ENCODE measurements at places on chromosomes 2 and 18. TPM values are rescaled to one million over a fixed set of nuclear protein-coding genes. Genes with fewer than 3 reads are reported as not detected.

- H3K4me3 ChIP-seq = no peak overlapping the region
- peaks cover 7% of the 10 kb centered on the region for H3K4me1 ChIP-seq
- no peak for DNase-seq
- H3K27ac ChIP-seq = no peak overlapping the region
Observed at GRCh38 chr2:29878898-29879297, 42.5 kb downstream of the ALK start.

Gene LIMS1
- total RNA-seq = 42.9 TPM

GRCh38 chr2:41930807-41931566 is 116.8 kb upstream of the PKDCC start:
- H3K36me3 ChIP-seq = no peaks in the 10 kb centered on the region
- H3K4me3 ChIP-seq = no peak overlapping the region
- H3K4me1 ChIP-seq = peaks cover 31% of the 10 kb centered on the region
- no peak for DNase-seq
- H3K27ac ChIP-seq = no peak overlapping the region
- H3K27me3 ChIP-seq = no peaks in the 10 kb centered on the region

GRCh38 chr2:26633993-26634595 is 7.1 kb downstream of the CIB4 start:
- no peak overlapping the region for H3K27ac ChIP-seq
- H3K36me3 ChIP-seq = no peaks in the 10 kb centered on the region
- no peak for DNase-seq
- H3K4me1 ChIP-seq = no peaks in the 10 kb centered on the region
- no peak overlapping the region for H3K4me3 ChIP-seq
- no peaks in the 10 kb centered on the region for H3K27me3 ChIP-seq

DNA sequence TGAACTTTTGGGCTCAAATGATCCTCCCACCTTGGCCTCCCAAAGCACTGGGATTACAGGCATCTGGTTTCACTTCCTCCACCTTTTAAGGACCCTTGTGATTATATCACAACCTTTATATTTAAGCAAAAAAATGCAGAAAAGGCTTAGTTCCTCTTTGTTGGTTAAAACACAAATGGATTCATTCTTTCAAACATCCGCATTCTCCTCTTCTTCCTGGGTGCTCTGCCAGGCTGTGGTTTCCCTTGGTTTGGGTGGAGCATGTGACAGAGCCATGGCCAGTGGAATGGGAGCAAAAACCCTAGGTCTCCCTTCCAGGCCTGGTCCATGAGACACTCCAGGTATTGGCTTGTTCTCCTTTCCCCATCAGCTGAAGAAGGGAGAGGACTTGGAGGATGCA is 9.9 kb upstream of the SLC66A3 start:
- DNase-seq = no peak
- H3K27ac ChIP-seq = no peak overlapping the region
- H3K4me3 ChIP-seq = no peak overlapping the region
- H3K4me1 ChIP-seq = no peaks in the 10 kb centered on the region

DNA sequence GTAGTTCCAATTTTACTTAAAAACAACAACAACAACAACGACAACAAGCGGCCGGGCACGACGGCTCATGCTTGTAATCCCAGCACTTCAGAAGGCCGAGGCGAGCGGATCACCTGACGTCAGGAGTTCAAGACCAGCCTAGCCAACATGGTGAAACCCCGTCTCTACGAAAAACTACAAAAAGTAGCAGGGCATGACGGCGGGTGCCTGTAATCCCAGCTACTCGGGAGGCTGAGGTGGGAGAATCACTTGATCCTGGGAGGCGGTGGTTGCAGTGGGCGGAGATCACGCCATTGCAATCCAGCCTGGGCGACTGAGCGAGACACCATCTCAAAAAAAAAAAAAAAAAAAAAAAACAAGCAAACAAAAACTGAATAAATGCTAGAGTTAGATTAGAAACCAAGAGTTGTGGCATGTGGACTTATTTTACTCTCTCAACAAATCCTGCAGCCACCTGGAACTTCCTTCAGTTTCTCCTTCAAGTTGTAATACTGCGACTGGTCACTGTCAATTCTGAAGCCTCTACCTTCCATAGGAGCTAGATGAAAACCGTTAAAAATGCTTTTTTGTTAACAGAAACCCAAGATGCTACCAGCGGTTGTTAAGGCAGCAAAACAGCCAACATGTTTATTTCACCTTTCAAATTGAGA is 1.3 kb downstream of the ATP5F1A start:
- H3K36me3 ChIP-seq = peaks cover 32% of the 10 kb centered on the region
- H3K27ac ChIP-seq = peak overlapping the region; percentile 80
- peak overlapping the region; percentile 79 for H3K4me3 ChIP-seq
- no peak for DNase-seq
- H3K27me3 ChIP-seq = no peaks in the 10 kb centered on the region
- H3K4me1 ChIP-seq = peaks cover 6% of the 10 kb centered on the region

Gene BCL11A
- 2.8 TPM for total RNA-seq

- no peak overlapping the region for H3K4me3 ChIP-seq
- DNase-seq = no peak
- H3K4me1 ChIP-seq = no peaks in the 10 kb centered on the region
- no peak overlapping the region for H3K27ac ChIP-seq
- H3K27me3 ChIP-seq = no peaks in the 10 kb centered on the region
- H3K36me3 ChIP-seq = no peaks in the 10 kb centered on the region
Observed at GRCh38 chr2:66824926-66825325, 390.0 kb downstream of the MEIS1 start.

Gene GKN1
- not detected for total RNA-seq

Gene DYSF
- total RNA-seq = 0.04 TPM

DNA sequence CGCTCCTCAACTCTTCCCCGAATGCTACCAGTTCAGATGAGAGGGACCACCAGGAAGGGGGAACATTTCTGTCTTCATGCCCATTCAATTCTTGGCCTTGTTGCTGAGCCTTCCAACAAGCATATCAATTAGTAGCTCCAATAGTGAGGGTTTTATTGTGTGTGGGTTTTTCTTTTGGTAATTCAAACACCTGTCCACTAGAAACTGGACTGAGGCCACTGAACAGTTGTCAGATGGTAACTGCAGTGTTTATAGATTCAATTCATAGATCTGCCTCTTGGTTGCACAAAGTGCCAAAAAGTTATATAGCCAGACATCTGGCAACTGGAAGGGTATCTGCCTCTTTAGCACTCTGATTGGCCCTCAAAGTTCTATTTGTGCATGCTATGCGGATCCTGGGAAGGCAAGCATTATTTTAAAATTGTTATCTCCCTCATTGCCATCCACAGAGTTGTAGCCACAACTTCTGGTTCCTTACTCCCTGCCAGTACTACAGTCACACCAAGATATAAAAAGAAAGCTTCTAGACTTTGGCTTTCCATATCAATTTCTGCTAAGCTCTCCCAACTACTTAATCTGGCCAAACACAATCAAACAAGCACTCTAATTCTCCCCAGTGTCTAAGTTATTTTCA is 83.3 kb upstream of the ZNF521 start:
- H3K27ac ChIP-seq = no peak overlapping the region
- no peak for DNase-seq
- no peaks in the 10 kb centered on the region for H3K27me3 ChIP-seq
- H3K4me1 ChIP-seq = no peaks in the 10 kb centered on the region

GRCh38 chr2:50753234-50753633 is 278.7 kb downstream of the NRXN1 start:
- peaks cover 42% of the 10 kb centered on the region for H3K27me3 ChIP-seq
- no peak overlapping the region for H3K4me3 ChIP-seq
- no peak for DNase-seq
- H3K36me3 ChIP-seq = no peaks in the 10 kb centered on the region

DNA sequence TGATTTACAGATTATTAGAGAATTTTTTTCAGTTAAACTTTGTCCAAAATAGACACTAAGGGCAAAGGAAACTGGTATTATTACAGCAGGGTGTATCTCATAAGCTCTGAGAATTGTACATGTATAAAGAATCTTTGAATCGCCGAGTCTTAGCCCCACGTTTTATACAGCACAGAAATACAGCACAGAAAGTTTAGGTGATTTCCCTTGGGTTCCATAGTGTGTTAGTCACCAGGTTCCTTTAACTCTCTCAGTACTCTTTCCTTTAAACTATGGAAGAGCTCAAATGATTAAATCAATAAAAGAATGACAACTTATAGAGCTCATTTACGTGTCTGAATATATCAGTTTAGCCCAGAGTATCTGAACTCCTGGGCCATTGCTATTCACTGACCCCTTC is 256.8 kb downstream of the NEDD4L start:
- no peak overlapping the region for H3K4me3 ChIP-seq
- H3K4me1 ChIP-seq = no peaks in the 10 kb centered on the region
- H3K27ac ChIP-seq = no peak overlapping the region
- no peak for DNase-seq
- H3K27me3 ChIP-seq = no peaks in the 10 kb centered on the region
- no peaks in the 10 kb centered on the region for H3K36me3 ChIP-seq

- peak overlapping the region; percentile 66 for H3K27ac ChIP-seq
- no peak overlapping the region for H3K4me3 ChIP-seq
- peaks cover 21% of the 10 kb centered on the region for H3K4me1 ChIP-seq
- DNase-seq = peak; percentile 88
- no peaks in the 10 kb centered on the region for H3K27me3 ChIP-seq
- H3K36me3 ChIP-seq = no peaks in the 10 kb centered on the region
Observed at GRCh38 chr18:48860269-48861180, 90.2 kb downstream of the SMAD7 start.

DNA sequence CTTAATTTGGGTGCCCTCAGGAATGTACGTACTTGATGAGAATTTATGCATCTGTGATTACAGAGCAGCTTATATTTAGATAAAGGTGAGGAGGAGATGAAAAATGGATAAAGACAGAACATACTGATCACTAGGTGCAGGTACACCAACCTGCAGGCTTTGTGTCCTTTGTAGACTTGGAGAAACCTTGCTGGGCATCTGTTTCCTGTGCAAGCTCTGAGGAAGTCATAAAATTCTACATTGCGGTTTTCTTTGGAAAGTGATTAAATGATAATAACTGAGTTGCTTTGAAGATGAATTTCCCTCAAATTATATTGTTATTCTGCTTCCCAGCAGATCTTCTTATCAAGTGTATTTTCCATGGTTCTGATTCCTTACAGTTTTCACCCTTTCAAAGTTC is 7.7 kb downstream of the RAB27B start:
- H3K27me3 ChIP-seq = peaks cover 29% of the 10 kb centered on the region
- no peak overlapping the region for H3K27ac ChIP-seq
- no peaks in the 10 kb centered on the region for H3K4me1 ChIP-seq

DNA sequence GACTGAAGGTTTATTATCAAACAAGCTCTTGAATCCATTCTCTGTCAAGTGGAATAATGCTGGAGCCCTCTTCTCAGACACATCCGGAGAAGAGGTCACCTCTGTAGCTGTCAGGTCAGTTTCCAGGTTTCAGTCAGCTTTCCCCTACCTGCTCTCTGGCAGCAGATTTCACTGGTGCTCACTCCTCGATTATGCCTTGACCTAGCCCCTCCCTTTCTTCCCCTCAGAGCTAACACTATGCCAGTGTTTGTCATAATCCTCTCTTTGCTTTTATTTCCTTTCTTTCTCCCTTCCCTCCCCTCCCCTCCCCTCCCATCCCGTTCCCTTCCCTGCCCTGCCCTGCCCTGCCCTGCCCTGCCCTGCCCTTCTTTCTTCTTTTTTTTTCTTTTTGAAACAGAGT is 22.5 kb upstream of the PLEKHM3 start:
- H3K4me3 ChIP-seq = no peak overlapping the region
- H3K27me3 ChIP-seq = no peaks in the 10 kb centered on the region
- DNase-seq = no peak
- no peak overlapping the region for H3K27ac ChIP-seq

- H3K27ac ChIP-seq = peak overlapping the region; percentile 4
- H3K36me3 ChIP-seq = no peaks in the 10 kb centered on the region
- no peaks in the 10 kb centered on the region for H3K27me3 ChIP-seq
- no peak overlapping the region for H3K4me3 ChIP-seq
Observed at GRCh38 chr18:68733707-68734106, 18.8 kb upstream of the TMX3 start.

- no peak overlapping the region for H3K4me3 ChIP-seq
- DNase-seq = no peak
- H3K36me3 ChIP-seq = no peaks in the 10 kb centered on the region
- no peak overlapping the region for H3K27ac ChIP-seq
- H3K27me3 ChIP-seq = no peaks in the 10 kb centered on the region
Observed at GRCh38 chr2:193590831-193591230, 1396.1 kb upstream of the TMEFF2 start.

DNA sequence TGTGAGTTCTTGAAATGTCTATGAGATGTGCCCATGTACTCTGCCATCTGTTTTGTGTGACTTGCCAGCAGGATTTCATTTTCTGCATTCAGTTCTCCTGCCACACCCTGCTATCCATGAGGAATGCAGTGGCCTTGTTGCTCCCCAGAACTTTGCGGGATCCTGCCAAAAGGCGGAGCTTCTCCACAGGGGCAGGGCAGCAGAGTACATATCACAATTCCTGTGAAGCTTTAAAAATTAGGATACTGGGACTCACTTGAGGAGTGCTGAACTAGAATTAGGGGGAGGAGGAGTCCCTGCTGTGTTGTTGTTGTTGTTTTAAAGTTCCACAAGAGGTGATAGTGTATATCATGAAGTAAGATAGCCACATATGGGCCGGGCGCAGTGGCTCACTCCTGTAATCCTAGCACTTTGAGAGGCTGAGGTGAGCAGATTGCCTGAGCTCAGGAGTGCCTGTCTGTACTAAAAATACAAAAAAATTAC is 76.4 kb downstream of the TANC1 start:
- no peak overlapping the region for H3K27ac ChIP-seq
- no peaks in the 10 kb centered on the region for H3K36me3 ChIP-seq
- H3K4me1 ChIP-seq = no peaks in the 10 kb centered on the region
- H3K4me3 ChIP-seq = no peak overlapping the region
- no peak for DNase-seq

DNA sequence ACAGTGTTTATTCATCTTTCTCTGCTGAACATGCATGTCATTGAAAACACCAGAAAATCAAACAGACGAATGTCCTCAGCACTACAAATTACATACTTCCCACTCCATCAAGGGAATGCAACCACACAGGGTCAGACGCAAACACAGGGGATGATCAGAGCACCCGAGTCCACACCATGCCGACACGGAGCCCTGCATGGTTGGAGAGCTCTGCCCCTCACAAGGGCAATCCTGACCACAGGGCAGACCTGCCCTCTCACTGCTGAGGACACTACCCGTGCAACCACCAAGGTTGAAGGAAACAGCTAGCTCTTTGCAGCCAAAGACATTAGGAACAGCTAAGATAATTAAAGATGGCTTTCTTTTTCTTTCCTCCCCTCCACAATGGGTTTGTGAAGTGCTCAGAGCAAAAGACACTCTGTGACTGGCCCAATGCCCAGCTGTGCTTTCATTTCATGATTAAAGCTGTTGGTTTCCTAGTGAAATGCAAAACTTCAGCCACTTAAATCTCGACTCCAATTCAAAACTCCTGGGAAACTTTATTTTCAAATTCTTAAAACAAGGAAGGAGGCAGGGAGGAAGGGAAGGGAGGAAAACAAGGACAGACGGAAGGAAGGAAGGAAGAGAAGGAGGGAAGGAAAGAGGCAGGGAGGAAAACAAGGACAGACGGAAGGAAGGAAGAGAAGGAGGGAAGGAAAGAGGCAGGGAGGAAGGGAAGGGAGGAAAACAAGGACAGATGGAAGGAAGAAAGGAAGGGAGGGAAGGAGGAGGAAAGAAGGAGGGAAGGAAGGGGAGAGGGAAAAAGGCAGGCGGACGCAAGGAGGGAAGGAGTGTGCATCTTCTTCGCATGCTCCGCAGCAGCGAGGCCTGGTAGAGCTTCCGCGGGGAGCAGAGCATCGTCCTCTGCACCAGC is 65.8 kb downstream of the NDUFA10 start:
- H3K4me3 ChIP-seq = no peak overlapping the region
- H3K27me3 ChIP-seq = no peaks in the 10 kb centered on the region
- DNase-seq = no peak

- no peaks in the 10 kb centered on the region for H3K4me1 ChIP-seq
- no peak overlapping the region for H3K4me3 ChIP-seq
- DNase-seq = no peak
- H3K36me3 ChIP-seq = no peaks in the 10 kb centered on the region
- no peak overlapping the region for H3K27ac ChIP-seq
Observed at GRCh38 chr2:179703702-179704101, 157.7 kb downstream of the ZNF385B start.
